ENCODE measurements at places on chromosomes 6 and 20.

- DNase-seq = peak; percentile 59
Measured at GRCh38 chr20:43941476-43942200, 27.0 kb downstream of the TOX2 start.

DNA sequence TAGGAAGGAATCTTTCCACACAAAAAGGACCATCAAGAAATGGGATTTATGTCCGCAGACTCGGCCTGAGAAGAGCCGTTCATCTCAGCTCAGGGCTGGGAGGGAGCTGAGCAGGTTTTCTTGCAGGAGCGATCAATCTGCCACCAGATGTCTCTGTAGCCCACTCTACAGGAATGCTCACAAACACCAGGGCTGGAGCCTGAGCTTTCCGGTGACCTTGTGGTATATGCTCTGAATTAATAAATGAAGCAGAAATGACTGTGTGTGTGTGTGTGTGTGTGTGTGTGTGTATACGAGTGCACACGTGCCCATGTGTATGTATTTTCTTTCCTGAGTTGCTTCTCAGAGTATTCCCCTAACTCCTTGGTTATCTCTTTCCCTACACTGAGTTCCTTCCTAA is 12.0 kb downstream of the CD83 start:
- DNase-seq = no peak

- DNase-seq = no peak
Measured at GRCh38 chr6:11229655-11230046, 2.8 kb downstream of the NEDD9 start.

- DNase-seq = peak; percentile 88
Measured at GRCh38 chr6:52310932-52311331, 26.4 kb upstream of the MCM3 start.

DNA sequence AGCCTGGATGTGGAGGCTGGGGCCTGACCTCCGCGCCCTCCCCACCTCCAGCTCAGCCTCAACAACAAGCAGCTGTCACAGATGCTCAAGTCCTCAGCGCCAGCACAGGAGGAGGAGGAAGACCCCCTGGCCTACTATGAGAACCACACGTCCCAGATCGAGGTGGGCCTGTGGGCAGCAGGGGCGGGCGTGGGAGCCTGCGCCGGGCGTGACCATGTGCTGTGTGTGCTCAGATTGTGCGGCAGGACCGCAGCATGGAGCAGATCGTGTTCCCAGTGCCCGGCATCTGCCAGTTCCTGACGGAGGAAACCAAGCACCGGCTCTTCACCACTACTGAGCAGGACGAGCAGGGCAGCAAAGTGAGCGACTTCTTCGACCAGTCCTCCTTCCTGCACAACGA is 23.5 kb downstream of the UQCC2 start:
- DNase-seq = no peak

GRCh38 chr6:159249128-159249527 is 79.9 kb downstream of the FNDC1 start:
- no peak for DNase-seq

- DNase-seq = peak; percentile 29
Measured at GRCh38 chr20:19510611-19511010, 247.4 kb upstream of the RIN2 start.

GRCh38 chr6:143745166-143746133 is 67.7 kb downstream of the PHACTR2 start:
- DNase-seq = no peak

- no peak for DNase-seq
Measured at GRCh38 chr6:73372516-73372915, 2.8 kb upstream of the OOEP start.

DNA sequence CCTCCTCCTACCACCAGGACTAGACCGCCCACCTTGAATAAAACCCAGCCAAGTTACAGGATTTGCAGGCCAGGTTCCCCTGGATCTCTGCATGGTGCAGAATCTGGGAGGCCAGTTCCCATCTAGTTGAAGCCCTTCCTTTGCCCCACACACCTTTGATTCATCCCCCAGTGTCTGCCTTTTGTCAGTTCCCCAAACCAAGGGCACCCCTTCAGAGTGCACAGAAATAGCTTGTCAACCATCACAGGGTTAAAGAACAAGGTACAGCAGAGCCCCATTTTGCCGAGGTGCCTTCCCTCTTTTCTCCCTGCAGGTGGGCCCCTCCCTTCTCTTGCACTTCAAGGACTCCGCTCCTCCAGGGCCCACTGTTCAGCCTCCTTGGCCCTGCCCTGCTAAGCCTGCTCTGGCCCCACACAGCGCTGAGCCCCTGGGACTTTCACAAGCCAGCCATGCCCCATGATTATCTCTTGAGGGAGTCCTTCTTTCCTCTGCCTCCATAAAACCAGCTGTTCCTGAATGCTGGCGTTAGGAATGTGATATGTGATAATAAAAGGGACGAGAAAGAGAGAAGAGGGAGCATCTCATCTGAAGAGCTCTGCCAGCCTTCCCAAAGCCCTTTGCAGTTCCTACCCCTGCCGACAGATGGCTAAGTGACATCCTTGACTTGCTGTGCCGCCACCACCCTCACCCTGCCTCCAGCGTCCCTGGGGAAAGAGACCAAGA is 280.3 kb downstream of the CDC5L start:
- DNase-seq = no peak

GRCh38 chr6:154993026-154993425 is 2.1 kb upstream of the TIAM2 start:
- no peak for DNase-seq

GRCh38 chr6:169518451-169518850 is 183.4 kb downstream of the WDR27 start:
- no peak for DNase-seq

DNA sequence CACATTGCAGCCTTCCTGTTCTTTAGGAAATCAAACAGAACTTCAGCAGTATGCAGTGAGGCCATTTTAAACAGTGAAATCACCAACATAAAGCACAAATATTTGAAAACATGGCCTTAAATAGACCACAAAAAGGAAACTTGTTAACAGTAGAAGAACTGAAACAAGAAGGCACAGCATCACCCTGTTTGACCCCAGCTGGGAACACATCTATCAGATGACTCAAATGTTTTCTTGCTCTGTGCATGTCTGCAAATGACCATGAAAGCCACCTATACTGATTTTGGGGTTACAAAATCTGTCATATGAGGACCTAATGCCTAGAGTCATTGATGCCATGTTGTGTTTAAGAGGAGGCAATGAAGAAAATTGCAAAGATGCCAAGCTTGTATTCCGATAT is 123.8 kb upstream of the ADGRF1 start:
- DNase-seq = no peak

DNA sequence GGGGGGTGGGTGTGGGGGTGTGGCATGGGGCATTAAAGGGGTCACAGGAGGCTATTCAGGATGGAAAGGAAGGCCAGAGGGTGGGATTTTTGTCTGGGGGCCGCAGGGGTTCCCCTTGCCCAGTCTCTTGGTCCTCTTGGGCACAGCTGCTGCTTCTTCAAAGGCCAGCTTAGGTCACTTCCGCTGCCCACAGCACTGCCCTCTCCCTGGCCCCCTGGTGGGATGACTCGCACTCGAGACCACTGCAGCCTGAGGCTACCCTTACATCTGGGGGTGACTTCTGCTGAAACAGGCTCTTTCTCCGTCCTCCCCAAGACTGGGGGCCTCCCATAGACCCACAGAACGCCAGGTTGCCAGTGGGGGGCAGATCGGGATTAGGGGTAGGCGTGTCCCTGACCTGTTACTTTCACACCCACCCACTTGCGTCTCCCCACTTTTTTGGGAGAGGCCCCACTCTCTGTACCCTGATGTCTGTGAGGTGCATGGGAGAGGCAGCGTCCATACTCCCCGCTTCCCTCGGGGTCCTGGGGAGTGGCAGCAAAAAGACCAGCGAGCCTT is 1.3 kb downstream of the LKAAEAR1 start:
- DNase-seq = no peak

- no peak for DNase-seq
Measured at GRCh38 chr6:35247642-35248231, 11.8 kb upstream of the ZNF76 start.

DNA sequence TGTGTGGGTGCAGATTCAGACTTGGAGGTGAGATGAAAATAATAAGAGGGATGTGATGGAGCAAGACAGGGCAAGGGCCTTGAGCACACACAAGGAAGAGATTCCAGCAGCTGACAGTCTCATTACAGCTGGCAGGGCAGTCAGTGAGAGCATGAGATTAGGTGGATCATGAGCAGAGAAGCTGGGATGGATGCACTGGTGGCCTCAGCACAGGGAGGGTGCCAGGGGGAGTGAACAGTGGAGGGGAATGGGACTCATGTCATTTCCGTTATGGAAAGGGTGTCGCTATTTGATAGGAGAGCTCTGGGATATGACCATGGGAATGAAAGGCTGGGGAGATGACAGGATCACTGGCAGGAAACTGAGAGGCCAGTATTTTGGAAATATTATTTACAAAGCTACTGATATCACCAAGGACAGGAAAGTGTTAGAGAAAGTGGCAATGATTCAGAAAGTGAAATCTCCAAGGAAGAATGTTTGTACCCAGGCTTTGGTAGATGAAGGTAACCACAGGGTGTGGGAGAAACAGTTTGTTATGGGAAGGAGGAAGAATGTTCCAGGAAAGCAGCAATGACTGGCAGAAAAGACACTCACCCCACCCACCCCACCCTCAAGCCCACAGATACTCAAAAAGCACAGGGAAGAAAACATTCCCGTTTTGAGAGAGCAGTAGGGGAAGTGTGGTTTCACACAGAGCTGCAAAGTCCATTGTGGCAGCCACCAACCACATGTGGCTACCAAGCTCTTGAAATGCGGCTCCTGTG is 214.7 kb upstream of the PROKR2 start:
- no peak for DNase-seq

DNA sequence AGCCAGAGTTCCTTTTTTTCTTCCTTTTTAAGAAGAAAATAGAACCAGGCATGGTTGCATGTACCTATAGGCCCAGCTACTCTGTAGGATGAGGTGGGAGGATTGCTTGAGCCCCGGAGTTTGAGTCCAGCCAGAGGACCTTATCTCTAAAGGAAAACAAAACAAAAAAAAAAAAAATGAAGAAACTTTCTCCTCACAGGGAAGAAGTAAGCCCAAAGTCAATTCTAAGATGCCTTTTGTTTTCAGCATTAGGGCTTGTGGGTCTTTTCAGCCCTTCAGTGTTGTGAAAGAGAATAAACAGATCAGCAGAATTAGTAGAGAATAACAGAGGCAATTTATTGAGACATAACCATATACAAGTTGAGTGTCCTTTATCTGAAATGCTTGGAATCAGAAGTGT is 26.8 kb downstream of the ZNF451 start:
- no peak for DNase-seq

DNA sequence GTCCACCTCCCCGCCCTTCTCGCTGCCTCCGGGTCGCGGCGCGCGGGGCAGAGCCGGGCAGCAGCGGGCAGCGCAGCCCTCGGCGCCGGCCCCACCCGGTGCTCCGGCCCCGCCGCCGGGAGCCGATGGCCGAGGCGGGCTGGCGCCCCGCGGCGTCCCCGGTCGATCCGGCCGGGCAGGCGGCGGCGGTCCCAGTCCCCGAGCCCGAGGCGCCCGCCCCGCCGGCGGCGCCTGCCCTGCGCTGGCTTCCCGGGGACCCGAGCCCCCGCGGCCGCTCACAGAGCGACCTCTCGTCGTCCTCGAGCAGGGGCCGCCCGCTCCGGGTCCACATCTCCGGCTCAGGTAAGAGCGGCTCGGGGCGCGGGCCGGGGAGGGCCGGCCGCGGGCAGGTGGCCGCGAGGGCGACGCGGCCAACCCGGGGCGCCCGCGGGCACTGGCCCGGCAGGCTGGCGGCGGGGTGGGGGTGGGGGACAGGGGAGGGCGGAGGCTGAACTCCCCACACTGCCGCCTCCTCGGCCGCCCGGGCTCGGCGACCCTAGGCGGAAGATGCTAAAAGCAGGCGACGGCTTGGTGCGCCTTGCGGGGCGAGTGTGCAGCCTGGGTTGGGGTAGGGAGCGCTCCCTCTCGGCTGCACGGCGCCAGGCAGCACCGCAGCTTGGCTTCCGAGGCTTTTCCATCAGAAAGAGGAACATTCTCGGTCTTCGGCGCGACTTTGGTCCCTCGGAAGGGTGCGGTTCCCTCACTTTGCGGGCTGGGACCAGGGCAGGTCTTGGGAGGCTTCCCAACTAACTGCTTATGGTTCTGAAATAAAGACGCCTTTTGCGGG is 25.6 kb upstream of the FUCA2 start:
- DNase-seq = peak; percentile 82

GRCh38 chr6:69391106-69391505 is 405.7 kb downstream of the LMBRD1 start:
- DNase-seq = no peak

- DNase-seq = no peak
Measured at GRCh38 chr6:43508481-43509141, 1.5 kb downstream of the LRRC73 start.

- peak; percentile 29 for DNase-seq
Measured at GRCh38 chr20:57904314-57905105, 194.7 kb upstream of the PMEPA1 start.

GRCh38 chr6:70547313-70547712 is 19.4 kb upstream of the SDHAF4 start:
- peak; percentile 13 for DNase-seq

- no peak for DNase-seq
Measured at GRCh38 chr6:41577356-41578216, 31.4 kb downstream of the FOXP4 start.

DNA sequence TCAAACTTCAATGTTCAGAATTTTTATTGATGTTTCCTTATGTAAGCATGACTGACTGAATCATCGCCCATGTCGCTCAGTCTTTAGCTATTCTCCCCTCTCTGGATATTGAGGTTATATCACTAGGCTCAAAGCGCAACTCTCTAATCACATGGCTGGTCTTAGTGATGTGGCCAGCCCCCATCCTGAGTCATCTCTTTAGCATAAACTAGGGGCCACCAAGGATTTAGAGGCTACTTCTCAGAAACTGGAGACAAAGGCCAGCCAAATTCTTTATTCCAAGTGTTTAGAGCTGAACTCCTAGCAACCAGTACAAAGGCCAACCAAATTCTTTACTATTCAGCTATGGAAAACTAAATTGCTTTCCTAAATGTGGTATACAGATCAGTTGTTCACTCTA is 61.4 kb downstream of the FAM135A start:
- DNase-seq = no peak

- no peak for DNase-seq
Measured at GRCh38 chr6:53903357-53903756, 108.6 kb downstream of the LRRC1 start.

GRCh38 chr6:137218473-137218916 is 690 bp downstream of the IFNGR1 start:
- peak; percentile 56 for DNase-seq

Measured in hematopoietic multipotent progenitor cell (in vitro differentiated cells).